ENCODE measurements at places on chromosomes 13 and 19. TPM values are rescaled to one million over a fixed set of nuclear protein-coding genes. Genes with fewer than 3 reads are reported as not detected.

The PCDH9 gene
- polyA plus RNA-seq: 15.3 TPM

The LENG8 gene
- polyA plus RNA-seq: 189 TPM

The TEX29 gene
- 0.35 TPM for polyA plus RNA-seq

The ZNF540 gene
- polyA plus RNA-seq: 7.3 TPM

GRCh38 chr13:59823486-59823885, 340.2 kb downstream of the DIAPH3 start:
- DNase-seq: no peak

DNA sequence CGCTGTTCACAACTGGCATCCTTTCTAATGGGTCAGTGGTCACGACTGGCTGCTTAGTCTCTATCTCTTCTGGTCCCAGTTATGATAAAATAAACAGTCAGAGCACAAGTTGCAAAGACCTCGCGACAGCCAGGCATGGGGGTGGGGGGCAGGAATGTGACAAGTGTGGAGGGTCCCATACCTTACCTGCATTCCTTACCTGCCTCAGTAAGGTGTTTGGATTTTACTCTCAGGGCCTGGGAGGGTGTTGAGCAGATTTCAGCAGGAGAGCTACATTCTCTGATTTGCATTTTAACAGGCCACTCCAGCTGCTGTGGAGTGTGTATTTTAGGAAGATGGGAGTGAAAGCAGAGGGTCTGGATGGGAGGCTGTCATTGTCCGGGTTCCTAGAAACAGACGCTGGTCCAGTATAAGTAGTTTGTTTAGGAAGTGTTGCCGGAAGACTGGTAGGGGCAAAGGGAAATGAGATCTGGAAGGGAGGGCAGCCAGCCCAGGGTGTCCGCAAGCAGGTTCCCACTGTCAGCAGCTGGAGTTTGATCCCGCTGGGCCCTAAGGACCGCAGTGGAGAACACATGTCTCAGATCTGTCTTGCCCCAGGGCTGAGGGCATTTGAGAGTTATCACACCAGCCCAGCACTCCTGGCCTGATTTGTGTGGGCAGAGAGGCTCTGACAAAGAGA, 920.0 kb downstream of the UQCRFS1 start:
- DNase-seq: no peak

GRCh38 chr13:111941845-111942447, 125.0 kb upstream of the SOX1 start:
- DNase-seq: no peak

GRCh38 chr13:53953183-53953582, 924.6 kb downstream of the OLFM4 start:
- DNase-seq: no peak

- no peak for DNase-seq
These were observed 42.0 kb downstream of the MRPL57 start for GRCh38 chr13:21218351-21219035.

DNA sequence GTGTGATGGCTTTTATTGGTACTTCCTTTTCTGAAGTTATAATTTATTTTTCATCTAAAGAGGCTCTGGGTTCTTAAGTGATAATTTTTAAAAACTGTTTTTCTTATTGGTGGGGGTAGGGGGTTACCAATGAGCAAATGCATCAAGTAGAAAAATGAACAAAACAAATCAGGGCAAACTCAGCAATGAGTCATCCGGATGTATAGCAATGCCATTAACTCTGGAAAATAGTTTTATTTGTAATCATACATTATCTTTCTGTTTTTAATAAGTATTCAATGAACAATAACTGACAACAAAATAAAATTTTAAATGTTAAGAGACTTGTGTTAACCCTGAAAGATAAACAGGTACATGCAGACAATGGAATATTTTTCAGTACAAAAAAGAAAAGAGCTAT, 67.6 kb downstream of the UFM1 start:
- DNase-seq: no peak

DNA sequence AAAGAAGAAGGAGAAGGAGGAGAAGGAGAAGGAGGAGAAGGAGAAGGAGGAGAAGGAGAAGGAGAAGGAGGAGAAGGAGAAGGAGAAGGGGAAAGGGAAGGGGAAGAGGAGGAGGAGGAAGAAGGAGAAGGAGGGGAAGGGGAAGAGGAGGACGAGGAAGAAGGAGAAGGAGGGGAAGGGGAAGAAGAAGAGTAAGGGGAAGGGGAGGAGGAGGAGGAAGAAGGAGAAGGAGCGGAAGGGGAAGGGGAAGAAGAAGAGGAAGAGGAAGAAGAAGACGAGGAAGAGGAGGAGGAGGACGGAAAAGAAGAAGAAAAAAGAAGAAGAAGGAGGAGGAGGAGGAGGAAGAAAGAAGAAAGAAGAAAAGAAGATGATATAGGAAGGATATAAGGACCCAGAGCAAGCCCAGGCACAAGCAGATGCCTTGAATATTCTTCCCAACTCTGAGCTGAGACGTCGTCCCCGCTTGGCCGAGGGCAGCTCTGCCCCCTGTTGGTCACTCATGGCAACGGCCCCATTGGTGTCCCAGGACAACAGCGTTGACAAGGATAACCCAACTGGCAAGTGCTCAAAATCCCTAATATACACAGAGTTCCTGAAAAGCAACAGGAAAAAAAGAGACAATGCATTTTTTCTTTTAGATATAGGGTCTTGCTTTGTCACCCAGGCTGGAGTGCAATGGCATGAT, 30.6 kb upstream of the IGSF23 start:
- DNase-seq: no peak

- peak; percentile 54 for DNase-seq
These were observed 46.4 kb downstream of the THSD1 start for GRCh38 chr13:52359534-52359933.

DNA sequence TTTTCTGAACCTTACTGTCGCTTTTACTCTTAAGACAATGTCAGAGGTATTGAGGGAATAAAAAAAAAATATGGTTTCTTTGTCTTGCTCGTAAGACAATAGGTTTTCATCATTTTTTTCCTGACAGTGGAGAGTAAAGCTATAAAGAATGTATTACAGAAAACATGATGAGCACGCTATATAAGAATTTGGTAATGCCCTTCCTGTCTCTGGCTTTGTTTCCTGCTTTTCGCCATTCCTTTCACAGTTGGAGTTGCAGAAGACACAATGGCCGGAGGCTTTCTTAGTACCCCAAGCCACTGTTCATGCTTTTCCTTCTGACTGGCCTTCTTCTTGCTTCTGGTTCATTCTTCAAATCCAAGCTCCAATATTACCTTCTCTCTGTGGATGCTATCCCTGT, 101.0 kb upstream of the DACH1 start:
- DNase-seq: no peak

DNA sequence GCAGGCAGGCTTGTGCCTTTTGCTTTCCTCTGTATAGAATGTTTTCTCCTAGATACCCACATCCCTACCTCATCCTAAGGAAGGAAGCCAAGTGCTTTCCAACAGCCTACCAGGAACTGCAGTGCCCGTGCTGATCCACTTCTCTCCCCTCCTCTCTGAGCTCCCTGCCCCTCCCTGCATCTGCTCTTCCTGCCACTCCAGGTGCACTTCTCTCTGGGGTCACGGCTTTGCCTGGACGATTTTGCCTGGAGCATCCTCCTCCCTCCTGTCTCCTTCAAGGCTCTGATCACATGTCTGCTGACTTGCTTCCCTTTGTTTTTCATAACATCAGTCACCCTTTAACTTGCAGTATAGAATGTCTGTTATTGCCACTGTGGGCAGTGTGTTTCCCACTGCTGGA, 34.7 kb upstream of the IRS2 start:
- no peak for DNase-seq

DNA sequence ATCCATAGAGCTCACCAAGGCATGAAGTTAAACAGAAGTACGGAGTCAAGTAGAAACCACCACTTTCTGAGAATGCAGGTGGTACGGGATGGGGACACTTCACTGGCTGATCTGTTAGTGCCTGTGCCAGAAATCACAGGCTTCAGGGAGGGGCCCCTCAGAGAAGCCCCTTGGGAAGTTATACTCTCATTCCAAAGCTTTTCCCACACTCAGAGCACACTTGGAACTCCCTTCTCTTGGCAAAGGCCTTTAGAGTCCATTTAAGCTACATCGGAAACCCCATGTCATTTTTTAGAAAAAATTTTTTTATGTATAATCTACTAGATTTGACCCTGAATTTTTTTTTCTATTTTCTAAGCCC, 80.7 kb upstream of the WASF3 start:
- no peak for DNase-seq

DNA sequence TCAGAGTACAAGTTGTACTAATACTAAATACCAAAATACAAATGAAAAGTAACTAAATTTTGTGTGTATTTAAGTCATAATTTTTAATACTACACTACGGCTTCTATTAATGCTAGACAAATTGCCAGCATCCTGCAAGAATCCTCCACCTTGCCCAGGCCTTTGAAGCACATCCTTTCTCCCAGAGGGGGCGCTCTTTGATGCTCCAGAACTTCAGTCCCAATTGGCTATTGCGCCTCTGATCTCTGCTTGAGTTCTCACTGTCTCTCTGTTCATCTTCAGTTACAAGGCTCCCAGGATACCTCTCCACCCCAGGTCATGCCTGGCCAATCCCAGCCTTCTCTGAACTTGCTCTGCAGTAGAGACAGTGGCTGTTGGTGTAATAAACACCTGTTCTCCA, 141.0 kb downstream of the DCLK1 start:
- DNase-seq: no peak

DNA sequence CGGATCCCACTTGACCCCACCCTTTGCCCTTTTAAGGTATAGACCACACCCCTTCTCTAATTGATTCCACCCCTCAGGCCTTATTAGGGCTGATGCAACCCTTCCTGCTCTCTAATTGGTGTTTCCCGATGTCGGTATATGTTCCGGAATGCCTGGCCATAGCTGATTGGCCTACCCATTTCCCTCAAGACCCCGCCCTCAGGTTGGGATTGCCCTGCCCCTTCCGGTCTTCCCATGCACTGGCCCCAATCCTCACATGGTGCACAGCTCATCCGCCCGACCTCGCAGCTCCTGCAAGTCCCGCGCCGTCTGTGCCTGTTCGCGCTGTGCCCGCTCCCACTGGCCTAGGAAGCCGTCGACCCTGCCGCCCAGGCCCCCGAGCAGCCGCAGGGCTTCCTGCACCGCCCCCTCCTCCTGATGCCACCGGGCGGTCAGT, 18.1 kb downstream of the TSKS start:
- DNase-seq: no peak

DNA sequence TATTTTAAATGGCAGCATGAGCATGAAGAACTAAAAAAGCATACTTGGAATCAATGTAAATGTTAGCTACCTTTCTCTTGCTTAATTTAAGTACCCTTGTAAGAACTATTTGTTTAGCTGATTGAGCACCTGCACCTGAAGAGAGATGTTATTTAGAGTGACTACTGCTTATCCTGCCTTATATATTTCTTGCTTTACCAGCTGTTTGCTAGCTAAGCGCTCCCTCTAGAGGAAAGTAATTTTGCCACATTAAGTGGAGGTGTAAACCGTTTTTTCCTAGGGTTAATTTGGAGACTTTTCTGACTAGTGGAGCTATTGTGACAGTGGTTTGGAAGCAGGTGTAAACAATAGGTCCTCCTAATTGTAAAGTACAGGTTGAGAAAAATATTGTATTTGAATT, 19.4 kb upstream of the PSG2 start:
- DNase-seq: no peak

GRCh38 chr13:37893321-37893720, 23.7 kb upstream of the TRPC4 start:
- DNase-seq: peak; percentile 38

- no peak for DNase-seq
These were observed 14.2 kb downstream of the CHERP start for GRCh38 chr19:16527971-16528521.

GRCh38 chr19:4342615-4343369, 570 bp upstream of the MPND start:
- DNase-seq: peak; percentile 100
